Naive B cell (primary cell): ENCODE measurements at places on chromosomes 16 and 17. TPM values are rescaled to one million over a fixed set of nuclear protein-coding genes. Genes with fewer than 3 reads are reported as not detected.

The CD300H gene
- not detected for polyA plus RNA-seq

The GDE1 gene
- 32.1 TPM for polyA plus RNA-seq

The RHBDF1 gene
- not detected for polyA plus RNA-seq

The FKBP10 gene
- polyA plus RNA-seq, result not detected

DNA sequence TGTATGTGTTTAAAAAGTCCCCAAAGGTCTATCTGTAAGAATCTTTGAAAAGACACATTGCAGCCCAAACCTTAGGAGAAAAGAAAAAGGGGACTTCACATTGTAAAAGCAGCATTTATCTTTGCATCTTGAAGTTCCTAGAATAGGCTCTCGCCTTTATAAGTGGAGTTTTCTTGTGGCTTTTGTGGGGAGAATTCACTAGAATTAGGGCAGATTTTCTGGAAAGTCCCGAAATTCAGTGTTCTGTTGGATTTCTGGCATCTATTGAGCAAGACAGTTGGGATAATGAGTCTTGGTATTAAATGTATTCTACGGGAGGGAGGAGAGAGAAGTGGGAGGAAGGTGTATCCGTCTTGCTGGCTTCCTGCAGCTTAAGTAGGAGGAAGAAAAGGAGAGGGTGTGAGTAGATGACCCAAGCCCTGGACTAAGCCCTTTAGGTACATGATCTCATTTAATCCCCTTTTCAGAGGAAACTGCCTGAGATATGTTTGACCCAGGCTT lies 62.6 kb downstream of the PRKCA start:
- no peak overlapping the region for H3K4me3 ChIP-seq
- peaks cover 10% of the 10 kb centered on the region for H3K27me3 ChIP-seq
- H3K36me3 ChIP-seq, result no peaks in the 10 kb centered on the region
- DNase-seq, result no peak

DNA sequence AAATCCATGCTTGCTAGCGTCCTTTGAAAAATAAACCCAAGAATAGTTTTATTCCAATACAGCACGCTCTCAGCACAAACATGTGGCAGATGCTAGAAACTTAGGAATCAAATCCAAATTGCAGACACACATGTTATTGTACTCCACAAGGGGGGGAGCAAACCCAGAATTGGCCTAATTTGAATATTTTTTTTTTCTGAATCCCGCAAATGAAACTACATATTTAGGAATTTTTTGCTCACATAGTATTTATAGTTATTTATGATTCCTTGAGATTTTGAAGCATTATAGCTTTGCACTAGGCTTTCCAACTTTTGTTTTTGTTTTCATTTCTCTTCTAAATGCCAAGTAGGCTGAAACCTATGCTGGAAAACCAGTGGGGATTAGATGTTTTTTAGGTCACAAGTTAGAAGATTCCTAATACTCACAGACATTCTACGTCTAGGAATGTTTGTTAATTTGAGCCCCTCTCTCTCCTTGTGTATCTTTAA lies 59.3 kb upstream of the CDH11 start:
- H3K27ac ChIP-seq, result no peak overlapping the region
- no peaks in the 10 kb centered on the region for H3K27me3 ChIP-seq
- no peaks in the 10 kb centered on the region for H3K4me1 ChIP-seq
- H3K36me3 ChIP-seq, result no peaks in the 10 kb centered on the region
- no peak overlapping the region for H3K4me3 ChIP-seq
- no peak for DNase-seq

DNA sequence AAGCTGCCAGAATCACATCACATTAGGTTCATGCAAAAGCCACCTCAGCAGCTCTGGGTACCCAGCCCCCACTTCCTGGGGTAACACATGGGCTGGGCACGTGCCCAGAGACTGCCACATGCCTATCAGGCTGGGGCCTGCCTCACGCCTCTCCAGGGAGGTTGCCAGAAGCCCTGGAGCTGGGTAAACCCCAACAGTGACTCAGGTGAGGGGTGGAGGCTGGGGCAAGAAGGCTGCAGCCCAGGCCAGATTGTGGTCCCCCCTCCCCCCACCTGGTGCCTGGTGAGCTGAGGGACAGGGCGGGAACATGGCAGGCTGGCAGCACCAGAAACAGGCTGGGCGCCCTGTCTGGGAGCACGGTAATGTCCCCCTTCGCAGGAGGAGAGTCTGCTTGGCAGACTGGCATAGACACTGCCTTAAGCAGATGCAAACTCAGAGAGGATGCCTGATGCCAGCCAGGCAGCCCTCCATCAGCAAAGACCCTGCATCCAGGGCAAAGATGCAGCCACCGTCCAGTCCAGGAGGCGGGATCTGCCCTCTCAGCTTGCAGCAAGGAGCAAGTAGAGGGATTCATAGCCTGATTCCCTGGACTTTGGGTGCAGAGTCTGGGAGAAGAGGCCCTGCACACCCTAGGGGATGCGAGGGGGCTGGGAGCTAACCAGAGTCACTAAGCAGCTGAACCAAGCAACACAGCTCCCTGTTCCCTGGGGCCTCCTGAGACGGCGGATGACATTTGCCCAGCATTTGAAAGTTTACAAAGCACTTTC lies 28.8 kb downstream of the NGFR start:
- no peaks in the 10 kb centered on the region for H3K36me3 ChIP-seq
- H3K4me1 ChIP-seq, result no peaks in the 10 kb centered on the region

- H3K4me1 ChIP-seq, result no peaks in the 10 kb centered on the region
- no peak overlapping the region for H3K27ac ChIP-seq
- no peaks in the 10 kb centered on the region for H3K36me3 ChIP-seq
Observed at GRCh38 chr16:10126686-10127085, 55.5 kb downstream of the GRIN2A start.

DNA sequence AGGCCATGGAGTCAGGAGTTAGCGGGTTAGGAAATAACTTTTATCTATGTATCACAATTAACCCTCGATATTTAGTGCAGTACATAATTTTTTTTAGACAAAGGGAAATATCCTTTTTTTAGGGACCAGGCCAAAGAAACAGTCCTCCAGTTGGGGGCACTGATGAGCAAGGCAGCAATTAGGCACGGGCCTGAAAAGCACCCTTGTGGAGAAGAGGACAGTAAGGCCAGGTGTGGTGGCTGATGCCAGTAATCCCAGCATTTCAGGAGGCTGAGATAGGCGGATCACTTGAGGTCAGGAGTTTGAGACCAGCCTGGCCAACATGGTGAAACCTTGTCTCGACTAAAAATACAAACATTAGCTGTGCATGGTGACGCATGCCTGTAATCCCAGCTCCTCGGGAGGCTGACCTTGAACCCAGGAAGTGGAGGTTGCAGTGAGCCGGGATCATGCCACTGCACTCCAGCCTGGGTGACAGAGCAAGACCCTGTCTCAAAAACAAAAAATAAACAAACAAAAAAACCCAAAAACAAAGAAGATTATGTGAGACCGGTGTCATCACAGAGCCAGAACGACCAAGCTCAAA lies 158.3 kb upstream of the NOL11 start:
- no peaks in the 10 kb centered on the region for H3K4me1 ChIP-seq
- H3K36me3 ChIP-seq, result peaks cover 21% of the 10 kb centered on the region
- no peaks in the 10 kb centered on the region for H3K27me3 ChIP-seq
- DNase-seq, result no peak

DNA sequence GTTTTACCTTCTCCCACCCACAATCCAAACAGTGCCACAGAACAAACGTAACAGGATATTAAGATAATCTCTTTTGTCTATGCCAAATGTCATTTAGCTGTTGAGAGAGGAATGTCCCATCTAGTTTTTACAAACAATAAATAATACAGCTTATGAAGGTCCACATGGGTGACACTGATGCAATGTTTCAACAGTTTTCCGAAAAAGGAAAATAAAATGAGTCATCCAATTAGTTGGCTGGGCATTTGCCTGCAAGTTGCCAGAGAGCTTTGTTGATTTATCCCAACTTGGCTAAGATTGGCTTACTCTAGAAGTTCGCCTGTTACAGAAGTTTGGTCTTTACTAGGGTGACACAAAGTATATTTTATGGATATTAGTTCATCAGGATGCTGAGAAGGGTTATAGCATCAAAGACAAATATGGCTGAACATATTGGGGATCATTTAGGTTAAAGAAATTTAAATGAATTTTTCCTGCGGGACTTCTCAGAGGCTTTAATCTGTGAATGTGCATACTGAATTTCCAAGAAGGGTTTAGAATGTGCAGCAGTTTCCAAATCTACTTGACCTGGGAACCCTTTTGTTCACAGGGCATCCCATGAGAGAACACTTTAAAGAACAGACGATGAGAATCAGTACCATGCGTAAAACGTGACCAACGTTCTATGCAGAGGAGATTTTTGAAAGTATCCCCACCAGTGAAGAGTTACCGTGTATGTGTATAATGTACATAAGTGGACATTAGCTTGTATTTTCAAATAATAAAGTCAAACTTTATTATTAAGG lies 73.1 kb downstream of the CDH13 start:
- no peak for DNase-seq
- no peak overlapping the region for H3K4me3 ChIP-seq
- H3K27me3 ChIP-seq, result peaks cover 27% of the 10 kb centered on the region
- H3K27ac ChIP-seq, result no peak overlapping the region
- no peaks in the 10 kb centered on the region for H3K4me1 ChIP-seq

- no peak overlapping the region for H3K4me3 ChIP-seq
- DNase-seq, result no peak
- no peak overlapping the region for H3K27ac ChIP-seq
- no peaks in the 10 kb centered on the region for H3K36me3 ChIP-seq
Observed at GRCh38 chr17:39973496-39973895, 7.1 kb upstream of the PSMD3 start.

GRCh38 chr16:4831616-4832015 lies 15.5 kb downstream of the GLYR1 start:
- no peaks in the 10 kb centered on the region for H3K27me3 ChIP-seq
- no peak overlapping the region for H3K4me3 ChIP-seq
- peaks cover 17% of the 10 kb centered on the region for H3K4me1 ChIP-seq

GRCh38 chr17:55440391-55440790 lies 18.8 kb upstream of the MMD start:
- no peaks in the 10 kb centered on the region for H3K36me3 ChIP-seq
- peaks cover 8% of the 10 kb centered on the region for H3K27me3 ChIP-seq
- H3K27ac ChIP-seq, result no peak overlapping the region
- DNase-seq, result no peak
- H3K4me3 ChIP-seq, result no peak overlapping the region
- peaks cover 43% of the 10 kb centered on the region for H3K4me1 ChIP-seq

DNA sequence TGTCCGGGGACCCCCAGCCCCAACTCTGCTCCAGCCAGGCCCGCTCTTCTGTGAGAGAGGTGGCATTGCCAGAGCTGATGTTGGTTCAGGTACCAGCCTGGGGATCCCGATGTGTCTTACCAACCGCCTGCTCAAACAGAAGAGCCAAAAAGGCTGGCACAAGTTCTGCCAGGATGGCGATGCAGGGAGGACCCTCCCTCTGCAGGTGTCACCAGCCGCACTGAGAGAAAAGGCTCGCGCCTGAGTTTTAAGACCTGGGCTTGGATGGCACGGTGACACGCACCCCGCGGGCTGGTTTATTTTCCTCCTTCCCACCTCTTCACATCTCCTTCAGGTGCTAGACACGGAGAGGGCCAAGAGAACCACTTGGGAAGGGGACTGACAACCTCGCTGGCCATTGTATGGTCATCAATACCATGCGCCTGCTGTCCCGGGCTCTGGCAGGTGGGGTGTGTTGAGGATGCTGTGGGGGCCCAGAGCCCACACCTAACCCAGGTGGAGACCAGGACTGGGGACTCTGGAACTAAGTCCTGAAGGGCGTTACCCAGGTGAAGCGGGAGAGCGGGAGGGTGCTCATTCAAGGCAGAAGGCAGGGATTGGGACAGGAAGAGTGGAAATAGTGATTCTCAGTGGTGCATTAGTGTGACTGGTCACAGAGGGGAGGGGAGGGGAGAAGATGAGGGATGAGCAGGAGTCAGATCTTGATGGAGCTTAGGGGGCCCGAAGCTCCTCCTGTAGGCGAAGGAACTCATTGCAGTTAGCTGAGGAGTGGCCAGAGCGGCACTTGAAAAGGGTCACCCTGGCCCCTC lies 16.3 kb downstream of the FOXJ1 start:
- no peak for DNase-seq
- peaks cover 21% of the 10 kb centered on the region for H3K4me1 ChIP-seq
- H3K27me3 ChIP-seq, result no peaks in the 10 kb centered on the region
- H3K4me3 ChIP-seq, result no peak overlapping the region

- no peak overlapping the region for H3K27ac ChIP-seq
- H3K4me1 ChIP-seq, result peaks cover 19% of the 10 kb centered on the region
- DNase-seq, result no peak
Observed at GRCh38 chr17:9001559-9001958, 19.8 kb upstream of the NTN1 start.

DNA sequence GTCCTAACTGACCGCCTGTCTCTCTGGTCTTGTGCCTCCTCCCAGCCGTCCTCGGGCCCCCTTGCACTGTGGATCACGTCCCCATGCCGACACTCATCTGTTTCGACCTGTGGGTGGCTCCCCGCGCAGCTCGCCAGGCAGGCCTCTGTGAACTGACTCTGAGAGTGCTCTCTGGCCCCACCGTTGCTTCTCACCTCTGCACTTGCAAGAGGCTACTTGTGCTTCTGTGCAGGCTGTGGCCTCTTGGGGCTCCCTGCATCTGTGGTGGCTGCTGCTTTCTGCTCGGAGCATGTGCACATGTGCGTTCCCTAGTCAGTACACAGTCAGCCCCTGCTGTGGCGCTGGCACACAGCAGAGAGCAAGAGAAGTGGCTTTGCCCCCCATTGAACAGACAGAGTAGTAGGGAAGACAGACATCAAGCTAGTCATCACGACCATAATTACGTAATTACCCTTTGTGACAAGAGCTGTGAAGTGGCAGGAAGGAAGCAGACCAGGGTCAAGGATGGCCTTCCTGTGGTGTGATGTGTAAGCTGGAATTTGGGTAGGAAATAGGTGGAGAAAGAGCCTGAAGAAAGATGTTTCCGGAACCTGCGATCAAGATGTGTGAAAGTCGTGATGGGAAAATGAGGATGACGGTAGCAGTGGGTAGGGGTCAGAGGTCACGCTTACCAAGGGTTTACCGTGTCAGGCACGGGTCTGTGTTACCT lies 256.0 kb upstream of the CACNG5 start:
- no peak overlapping the region for H3K4me3 ChIP-seq
- DNase-seq, result no peak
- H3K27me3 ChIP-seq, result no peaks in the 10 kb centered on the region
- no peaks in the 10 kb centered on the region for H3K4me1 ChIP-seq

DNA sequence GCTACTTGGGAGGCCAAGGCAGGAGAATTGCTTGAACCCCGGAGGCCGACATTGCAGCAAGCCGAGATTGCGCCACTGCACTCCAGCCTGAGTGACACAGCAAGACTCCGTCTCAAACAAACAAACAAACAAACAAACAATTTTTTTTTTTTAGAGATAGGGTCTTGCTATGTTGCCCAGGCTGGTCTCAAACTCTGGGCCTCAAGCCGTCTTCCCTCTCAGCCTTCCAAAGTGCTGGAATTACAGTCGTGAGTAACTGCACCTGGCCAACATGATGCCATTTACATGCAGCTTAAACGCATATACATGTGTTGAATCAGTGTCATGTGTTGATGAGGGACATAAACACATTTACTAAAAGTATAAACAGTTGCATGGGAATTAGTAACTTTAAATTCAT lies 2.0 kb upstream of the SLFN5 start:
- no peak for DNase-seq
- H3K4me1 ChIP-seq, result peaks cover 33% of the 10 kb centered on the region
- H3K36me3 ChIP-seq, result no peaks in the 10 kb centered on the region
- H3K27ac ChIP-seq, result no peak overlapping the region
